ENCODE measurements at places on chromosomes 1 and 21. TPM values are rescaled to one million over a fixed set of nuclear protein-coding genes. Genes with fewer than 3 reads are reported as not detected.
A peak's percentile ranks its signal among the peaks of the same experiment; 100 is the strongest.

WNT2B gene
- 0.40 TPM for total RNA-seq

LCE3D gene
- total RNA-seq, result not detected

PSEN2 gene
- 21.7 TPM for total RNA-seq

MMP23B gene
- 1.6 TPM for total RNA-seq

NUP210L gene
- total RNA-seq, result 0.10 TPM

ZBTB37 gene
- 4.7 TPM for total RNA-seq

KRTAP19-1 gene
- not detected for total RNA-seq

HSD11B1 gene
- 479 TPM for total RNA-seq

- DNase-seq, result no peak
These were observed 3.4 kb downstream of the TAGLN2 start for GRCh38 chr1:159921700-159922504.

DNA sequence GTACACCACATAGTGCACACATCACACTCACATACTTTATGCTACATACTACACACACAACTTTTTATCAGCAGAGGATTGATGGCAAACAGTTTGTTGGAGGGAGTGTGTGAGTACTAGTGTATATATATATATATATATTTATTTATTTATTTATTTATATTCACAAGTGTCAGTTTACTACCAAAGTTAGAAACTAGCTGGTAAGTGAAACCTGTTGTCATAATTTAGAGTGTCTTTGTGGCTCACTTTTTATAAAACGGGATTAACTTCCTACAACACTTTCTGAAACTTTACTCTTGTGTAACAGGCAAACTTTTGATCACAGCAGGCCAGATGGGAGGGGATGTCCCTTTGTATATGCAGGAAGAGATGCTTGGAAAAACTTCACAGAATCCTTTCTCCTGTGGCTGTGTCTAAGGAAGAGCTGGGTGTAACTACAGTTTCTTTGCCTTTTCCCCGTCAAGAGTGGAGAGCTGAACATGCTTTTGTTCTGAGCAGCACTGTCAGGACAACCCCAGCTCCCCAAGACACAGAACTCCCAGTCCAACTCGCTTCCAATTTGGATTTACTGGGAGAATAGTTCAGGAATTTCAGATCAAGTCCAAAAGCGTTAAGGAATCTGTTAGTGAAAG is 1.9 kb upstream of the SAMD13 start:
- no peak for DNase-seq

DNA sequence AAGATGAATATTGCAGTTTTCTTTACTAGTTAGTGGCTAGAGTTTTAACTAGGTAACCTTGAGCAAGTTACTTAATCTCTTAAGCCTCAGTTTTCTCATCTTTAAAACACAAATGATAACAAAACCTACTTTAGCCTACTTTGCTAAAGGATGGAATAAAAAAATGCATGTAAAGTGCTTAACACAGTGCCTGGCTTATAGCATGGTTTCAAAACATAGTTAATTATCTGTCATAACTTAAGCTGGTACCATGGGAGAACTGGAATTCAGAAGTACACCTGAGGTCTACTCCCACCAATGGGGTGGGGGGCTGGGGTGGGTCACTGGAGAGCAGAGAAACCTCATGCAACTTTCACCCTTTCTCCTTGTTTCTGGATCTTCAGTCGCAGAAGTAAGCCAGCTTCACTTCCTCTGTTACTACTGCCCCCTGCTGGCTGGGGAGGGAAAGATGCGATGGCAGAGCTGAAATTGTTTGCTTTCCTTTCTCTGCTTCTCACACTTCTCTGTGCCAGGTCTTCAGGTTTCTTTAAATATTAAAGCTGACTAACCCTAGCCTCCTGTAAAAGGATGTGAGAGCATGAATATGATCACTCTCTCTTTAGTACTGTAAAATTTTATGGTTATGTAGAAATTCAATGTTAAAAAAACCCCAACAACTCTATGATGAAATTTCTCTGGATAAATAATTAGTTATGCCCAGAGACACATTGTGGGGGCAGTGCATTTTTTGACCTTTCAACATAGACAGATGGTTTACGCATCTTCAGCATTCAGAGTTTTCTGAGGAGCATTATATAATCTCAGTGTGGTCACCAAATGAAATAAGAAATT is 324.2 kb downstream of the HLX start:
- DNase-seq, result peak; percentile 84

DNA sequence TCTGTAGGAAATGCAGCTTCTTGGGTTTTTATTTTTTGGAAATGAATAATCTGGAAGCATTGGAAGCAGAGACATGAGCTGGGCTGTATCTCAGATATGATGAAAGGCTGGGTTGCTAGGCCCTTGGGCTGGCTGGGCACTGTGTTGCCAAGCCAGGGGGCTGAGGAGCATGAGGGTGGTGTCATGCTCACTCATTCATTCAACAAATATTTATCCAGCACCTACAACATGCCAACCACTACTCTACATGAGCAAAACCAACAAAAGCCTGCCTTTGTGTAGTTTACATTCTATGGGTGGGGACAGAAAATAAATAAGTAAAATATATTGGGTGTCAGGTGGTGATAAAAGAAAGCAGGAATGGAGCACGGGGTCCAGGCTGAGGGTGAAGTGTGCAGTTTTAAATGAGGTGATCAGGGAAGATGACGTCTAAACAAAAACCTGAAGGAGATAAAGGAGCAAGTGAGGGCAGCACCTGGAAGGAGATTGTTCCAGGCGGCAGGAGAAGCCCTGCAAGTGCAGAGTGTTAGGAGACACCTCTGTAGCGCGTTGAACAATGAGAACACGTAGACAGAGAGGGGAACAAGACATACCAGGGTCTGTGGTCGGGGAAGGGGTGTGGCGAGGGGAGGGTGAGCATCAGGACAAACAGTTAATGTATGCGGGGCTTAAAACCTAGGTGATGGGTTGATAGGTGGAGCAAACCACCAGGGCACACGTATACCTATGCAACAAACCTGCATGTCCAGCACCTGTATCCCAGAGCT is 10.9 kb downstream of the TAGLN2 start:
- DNase-seq, result no peak

GRCh38 chr1:167791281-167792187 is 69.8 kb downstream of the MPZL1 start:
- DNase-seq, result no peak

DNA sequence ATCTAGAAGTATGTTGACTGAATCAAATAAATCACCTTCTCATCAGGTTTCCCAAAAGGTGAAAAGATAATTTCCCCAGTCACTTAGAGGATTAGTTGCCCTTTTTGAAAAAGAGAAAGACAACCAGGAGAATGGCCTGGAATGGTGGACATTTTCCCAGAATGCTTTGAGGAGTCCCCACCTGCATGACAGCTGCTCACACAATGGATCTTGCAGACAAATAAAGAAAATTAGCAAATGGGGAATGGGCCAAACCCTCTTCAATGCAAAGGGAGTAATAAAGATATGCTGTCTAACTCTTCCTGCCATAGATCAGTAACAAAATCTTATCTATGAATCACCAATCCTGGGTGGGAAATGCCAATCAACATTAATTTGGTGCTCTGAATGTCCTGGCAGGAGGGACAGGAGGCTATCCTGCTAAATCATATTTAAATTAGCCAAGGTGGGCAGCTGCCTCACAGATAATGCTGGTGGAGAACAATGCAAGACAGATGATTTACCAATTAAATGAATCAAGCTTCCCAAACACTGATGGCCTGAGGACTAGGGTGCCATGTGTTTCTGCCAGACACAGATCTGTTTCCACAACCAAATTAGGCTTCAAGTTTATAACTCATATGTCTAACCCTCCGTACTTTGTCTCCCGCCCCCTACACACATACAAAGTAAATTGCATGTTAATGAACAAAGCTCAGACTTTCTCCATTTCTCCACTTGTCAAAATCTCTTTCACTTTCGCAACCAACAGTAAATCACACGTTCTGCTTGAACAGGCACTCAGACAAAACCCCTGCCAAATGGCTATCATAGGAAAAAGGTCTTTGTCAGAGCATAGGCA is 488.0 kb upstream of the PLXNA2 start:
- no peak for DNase-seq

- DNase-seq, result no peak
These were observed 38.8 kb downstream of the DIPK1A start for GRCh38 chr1:92922356-92923035.
